ENCODE measurements at places on chromosomes 4 and X.

GRCh38 chr4:99843413-99843812 lies 26.8 kb downstream of the DAPP1 start:
- no peak for DNase-seq

- DNase-seq: no peak
Measured at GRCh38 chr4:141635736-141636081, 674 bp upstream of the IL15 start.

- no peak for DNase-seq
Measured at GRCh38 chrX:153803211-153804099, 9.0 kb downstream of the SSR4 start.

GRCh38 chrX:1242891-1243402 lies 25.7 kb upstream of the CSF2RA start:
- no peak for DNase-seq

- no peak for DNase-seq
Measured at GRCh38 chr4:8895295-8895694, 23.7 kb upstream of the HMX1 start.

DNA sequence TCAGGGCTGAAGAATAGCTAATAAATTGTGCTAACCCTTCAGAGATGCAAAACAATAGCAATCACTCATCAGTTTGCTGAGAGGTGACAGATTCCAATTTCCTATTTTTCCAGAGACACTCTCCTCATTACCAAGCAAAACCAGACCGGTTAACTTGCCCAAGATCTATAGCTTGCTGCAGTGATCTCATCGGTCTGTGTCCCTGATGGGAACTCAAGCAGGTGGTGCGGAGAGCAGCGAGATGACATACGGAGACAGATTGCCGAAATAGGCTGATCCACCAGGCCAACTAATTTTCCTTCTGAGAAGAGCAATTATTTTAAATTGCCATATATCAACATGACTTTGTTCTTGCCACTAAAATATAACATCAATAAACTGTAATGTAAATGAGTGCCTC lies 10.5 kb upstream of the DCHS2 start:
- DNase-seq: no peak

DNA sequence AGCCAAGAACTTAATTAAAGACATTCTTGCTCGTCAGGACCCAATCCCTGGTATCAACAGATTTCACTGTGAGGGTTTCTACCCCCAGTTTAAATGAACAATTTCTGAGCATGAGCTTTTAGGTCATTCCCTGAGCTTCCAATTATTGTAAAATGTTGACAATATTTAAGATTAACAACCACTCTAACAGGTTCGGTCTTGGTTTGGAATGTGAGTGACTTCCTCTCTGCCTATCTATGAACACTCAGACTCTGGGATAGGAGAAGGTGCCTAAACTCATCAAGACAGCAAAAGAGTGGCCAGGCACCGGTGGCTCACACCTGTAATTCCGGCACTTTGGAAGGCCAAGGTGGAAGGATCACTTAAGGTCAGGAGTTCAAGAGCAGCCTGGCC lies 82.9 kb upstream of the TMEM150C start:
- DNase-seq: no peak

DNA sequence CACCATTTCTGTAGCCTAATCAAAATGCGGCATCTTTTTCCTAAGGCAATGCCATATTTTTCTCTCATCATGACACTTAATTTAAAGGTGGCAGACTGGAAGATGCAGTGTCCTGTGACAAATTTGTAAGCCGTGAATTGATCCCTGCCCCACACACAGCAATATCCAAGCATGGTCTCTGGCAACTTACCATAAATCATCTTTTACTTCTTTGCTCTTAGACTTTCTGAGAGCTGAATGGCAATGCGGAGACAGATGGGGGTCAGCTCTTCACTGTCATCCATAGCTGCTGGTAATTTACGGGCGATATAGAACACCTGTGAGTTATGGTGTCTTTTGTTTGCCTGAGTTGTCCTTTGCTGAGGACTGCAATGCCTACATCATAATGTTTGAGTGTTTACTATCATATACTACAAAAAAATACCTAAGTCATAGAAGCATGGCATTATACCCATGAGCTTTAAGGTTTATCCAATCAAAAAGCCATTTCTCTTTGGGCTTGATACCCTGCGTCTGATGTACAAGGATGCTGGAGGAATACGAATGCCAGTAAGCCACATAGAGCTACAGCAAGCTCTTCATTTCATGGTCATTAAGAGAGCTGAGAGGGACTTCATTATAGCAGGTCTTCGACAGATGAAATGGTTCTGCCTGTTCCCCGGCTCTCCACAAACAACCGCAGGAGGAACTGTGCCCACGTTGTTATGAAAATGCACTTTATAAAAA lies 148.1 kb downstream of the TRIML1 start:
- no peak for DNase-seq

GRCh38 chr4:99735822-99736221 lies 78.2 kb upstream of the C4orf54 start:
- no peak for DNase-seq

DNA sequence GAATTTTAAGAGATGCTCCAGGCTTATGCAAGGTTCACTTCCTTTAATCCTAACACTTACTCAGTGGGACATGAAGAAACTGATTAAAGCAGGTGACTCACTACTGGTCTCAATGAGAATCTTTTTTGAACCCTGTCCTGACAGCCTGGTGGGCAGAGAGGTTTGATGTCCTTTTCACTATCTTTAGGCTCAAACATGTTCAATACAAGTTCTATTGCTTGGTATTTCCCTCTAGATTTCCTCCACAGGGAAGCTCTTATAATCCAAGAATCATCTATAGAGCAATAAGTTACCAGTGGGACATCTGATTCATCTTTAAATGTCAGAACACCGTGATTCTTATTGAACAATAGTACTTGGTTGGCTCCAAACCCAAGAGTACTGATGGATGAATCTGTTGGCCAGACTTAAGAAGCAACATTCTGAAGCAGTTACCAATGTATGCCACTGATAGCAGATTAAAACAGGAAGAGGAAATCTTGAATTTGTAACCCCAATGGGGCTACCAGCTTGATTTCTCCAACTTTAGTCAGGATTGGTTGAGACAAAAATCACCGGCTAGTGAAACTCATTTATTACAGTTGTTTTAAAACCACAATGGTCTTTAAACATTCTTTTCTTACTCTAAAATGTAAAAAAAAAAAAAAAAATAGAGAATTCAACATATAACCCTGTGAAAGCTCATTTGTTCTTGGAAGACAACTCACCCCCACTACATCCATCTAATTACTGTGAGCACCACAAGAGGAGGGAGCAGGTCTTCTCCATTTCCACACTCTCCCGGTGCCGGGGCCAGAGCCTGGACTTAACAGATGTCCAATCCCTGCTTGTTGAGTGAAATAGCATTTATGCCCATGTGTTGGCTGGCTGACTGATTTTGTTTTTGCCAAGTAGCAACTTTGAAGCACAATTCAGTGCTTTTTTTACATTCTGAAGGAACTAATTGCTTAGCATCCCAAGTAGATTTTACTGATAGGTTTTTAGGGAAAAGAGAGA lies 43.3 kb downstream of the FGFBP1 start:
- DNase-seq: no peak

GRCh38 chr4:85965529-85965928 lies 394.3 kb downstream of the MAPK10 start:
- no peak for DNase-seq

Data from adrenal gland (tissue), 19 donors.